Peyer's patch (tissue), 4 donors: ENCODE measurements at places on chromosomes 11 and 22.

DNA sequence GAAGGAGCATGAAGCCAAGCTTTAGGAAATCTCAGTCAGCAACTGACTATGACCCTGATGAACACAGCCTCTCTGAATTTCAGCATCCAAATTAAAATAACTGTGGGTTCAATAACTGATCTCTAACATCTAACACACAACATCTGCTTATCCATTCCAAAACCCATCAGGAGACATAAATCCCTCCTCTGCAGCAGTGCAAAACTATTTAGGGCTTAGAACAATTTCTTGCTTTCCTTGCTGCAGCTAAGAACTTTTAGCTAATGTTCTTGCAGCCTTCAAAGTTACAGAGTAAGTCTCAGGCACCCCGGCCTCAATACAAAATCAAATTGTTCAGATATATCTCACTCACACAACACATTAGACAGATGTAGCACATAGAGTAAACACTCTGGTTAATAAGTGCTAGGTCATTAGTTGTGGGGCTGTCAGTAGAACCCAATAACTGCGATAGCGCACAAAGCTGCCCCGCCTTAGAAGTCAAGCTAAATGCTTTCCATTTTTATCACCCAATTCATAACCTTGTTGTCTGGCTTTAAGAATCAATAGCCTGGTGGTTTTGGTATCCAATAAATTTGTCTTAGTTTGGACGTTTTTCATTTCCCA, 139.6 kb downstream of the LARGE1 start:
- no peak for DNase-seq

DNA sequence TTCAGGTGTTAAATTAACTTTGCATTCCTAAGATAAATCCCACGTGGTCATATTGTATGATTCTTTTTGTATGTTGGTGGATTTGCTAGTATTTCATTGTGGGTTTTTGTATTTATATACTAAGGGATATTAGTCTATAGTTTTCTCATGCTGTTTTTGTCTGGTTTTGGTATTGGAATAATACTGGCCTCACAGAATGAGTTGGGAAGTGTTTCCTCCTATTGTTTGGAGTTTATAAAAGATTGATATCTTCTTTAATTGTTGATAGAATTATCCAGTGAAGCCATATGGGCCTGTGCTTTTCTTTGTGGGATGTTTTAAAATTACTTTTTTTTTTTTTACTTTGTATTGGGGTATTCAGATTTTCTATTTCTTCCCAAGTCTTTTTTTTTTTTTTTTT, 59.8 kb downstream of the QSER1 start:
- no peak for DNase-seq

- DNase-seq, result no peak
Measured at GRCh38 chr11:121829159-121829643, 286.8 kb downstream of the BLID start.

GRCh38 chr11:124831897-124832296, 31.7 kb upstream of the MSANTD2 start:
- DNase-seq, result no peak

GRCh38 chr11:61258546-61258945, 17.6 kb downstream of the PGA5 start:
- no peak for DNase-seq

DNA sequence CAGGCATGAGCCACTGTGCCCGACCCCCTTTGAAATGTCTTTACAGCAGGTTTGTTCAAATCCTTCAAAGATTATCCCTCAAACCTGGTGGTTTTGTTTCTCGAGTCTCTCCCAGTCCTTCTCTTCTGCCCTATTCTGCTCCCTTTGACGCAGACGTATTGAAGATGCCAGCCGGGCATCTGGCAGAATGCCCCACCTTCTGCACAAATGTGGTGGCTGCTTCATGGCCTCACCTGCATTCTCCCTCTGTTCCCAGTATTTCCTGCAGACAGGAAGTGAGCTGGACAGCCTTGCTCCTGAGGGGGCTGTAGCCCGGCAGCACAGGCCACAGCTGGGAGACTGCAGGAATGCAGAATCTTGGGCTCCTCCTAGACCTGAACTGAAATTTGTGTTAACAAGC, 4.8 kb upstream of the NAP1L4 start:
- DNase-seq, result no peak

DNA sequence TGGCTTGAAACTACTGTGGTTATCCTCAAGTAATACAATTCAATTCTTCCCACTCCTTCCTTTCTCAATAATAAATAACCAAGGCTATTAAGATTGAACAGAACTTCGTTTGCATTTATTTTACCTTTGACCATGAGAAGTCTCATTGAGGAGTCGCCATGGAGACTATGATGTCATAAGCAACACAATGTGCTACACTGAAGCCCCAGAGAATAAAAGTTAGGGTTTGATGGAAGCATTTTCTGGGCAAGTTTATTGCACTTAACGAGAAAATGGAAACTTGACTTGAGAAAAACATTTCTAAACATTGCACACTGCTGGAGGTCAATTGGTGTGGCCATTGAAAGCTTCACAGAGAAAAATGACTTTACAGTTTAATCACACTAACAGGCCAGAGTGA, 121.5 kb downstream of the FAM76B start:
- DNase-seq, result no peak

DNA sequence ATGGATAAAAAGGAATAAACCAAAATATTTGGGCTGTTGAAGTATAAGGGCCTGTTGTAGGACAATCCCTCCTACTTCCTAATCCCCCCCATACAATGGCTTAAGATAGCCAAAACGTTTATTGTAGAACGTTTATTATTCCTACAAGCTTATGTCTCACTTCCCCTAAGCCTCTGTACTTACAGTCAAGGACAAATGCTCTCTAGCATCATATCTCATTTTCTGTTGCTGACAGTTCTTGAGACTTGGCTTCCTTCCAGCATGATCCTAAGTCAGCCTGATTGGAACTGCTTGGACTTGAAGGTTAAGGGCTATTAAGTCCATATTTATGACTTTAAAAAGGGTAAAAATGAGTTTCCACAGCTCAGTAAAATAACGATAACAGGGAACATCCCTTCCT, 8.8 kb downstream of the MISFA start:
- DNase-seq, result no peak

DNA sequence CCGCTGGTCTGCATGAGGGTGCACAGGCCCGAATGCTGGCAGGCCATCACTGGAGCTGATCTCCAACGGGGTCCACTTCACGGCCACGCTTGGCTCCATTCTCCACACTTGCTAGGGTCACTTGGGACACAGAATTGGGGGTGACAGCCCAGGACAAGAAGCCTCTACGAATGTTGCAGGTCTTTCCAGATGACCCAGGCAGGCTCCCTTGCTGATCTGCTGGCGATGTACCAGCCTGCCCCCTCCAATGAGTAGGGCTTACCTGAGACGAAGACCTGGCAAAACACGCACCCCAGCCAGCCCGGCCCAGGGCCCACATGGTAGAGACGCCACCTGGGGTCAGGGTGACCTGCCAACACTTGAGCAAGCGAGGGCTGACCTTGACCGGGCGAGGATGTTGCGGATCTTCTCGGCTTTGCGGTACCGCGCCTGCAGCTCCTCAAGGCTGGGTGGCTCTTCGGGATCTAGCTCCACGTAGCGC, 44.9 kb downstream of the C11orf58 start:
- no peak for DNase-seq

DNA sequence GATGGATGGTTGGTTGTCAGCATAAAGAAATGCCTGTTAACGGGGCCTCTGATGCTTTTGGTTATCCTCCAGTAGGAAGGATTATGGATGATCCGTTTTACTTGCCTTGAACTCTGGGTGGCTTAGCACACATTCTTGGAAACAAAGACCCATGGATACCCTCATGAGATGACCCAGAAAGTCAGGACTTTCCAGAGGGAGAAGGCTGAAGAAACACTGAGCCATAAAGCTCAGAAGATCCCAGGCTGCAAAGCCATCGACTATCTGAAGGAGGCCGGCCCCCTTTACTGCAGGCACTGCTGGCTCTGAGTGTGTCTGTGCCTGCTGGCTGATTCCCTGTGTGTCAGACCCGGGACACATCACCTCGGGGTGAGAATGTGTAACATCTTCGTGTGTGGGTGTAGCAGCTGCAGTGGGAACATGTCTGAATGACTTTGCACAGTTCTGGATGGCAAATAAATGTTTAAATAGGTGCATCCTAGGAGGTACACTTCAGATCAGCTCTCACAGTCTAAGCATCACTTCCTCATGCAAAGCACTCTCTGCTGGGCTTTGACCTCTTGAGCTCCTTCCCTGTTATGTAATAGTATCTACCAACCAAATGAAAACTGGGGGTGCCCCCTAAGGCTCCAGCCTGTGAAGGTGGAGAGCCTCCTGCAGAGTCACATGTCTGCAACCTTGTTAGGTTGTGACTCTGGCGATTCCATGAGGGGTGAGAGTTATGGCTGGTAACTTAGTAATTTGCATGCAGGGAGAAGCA, 1084.9 kb downstream of the TBC1D22A start:
- DNase-seq, result no peak

DNA sequence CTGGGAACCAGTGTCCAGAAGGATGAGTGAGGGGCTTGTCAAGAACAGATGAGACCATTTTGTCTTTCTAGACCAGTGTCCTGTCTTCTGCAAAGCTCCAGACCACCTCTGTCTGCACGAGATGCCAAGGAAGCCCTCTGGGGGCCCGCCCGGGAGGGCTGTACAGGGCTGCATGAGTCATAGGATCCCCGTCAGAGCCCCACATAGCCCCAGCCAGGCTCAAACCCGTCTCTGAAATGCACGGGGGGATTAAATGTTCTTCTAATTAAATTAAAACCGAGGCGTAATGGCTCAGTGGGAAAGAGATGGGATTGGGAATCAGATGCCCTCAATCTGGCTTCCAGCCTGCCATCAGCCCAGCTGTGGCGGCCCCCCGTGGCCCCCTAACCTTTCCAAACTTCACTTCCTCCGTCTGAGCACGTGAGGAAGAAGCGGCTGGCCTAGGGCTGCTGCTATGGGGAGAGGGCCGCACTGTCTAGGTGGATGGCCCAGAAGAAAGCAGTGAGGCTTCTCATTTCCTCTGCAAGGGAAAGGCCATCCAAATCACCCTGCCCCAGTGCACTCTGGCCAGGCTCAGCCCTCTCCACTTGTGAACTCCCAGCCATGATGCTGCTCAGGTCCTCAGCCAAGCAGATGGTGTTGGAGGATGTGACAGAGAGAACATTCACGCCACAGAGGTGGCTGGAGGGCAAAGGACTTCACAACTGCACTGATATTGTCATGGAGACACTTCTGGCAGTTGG, 32.8 kb downstream of the KCNQ1OT1 start:
- DNase-seq, result no peak

DNA sequence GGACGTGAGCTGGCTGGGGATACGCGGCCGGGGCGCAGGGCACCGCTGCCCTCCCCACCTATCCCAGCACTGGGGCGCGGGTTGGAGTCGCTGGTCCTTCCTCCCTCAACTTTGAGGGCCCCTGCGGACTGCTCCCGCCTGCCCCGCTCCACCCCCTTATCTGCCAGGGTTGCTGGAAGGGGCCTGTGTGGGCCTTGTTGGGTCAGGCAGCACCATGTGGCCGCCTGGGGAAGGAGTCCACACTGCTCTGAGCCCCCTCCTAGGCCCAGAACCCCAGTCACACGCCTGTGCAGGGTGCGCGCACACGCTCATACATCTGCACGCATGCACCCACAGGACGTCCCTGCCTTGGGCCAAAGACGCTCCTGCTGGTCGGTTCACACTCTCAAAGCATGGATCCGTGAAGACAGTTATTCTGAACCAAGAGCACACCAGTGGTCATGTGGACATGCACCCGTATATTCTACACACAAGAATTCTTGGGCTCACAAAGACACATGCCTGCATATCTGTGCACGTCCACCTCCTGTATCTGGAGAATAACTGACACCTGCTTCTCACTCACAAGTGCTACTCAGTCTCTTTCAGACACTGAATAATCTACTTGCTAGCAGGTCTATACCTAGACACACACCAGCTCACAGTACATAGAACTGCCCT, 710 bp downstream of the TUB start:
- no peak for DNase-seq

- DNase-seq, result no peak
Measured at GRCh38 chr11:107184986-107185385, 166.7 kb upstream of the GUCY1A2 start.

- no peak for DNase-seq
Measured at GRCh38 chr11:123585206-123585605, 69.2 kb downstream of the SCN3B start.

- no peak for DNase-seq
Measured at GRCh38 chr11:131767421-131767820, 397.0 kb downstream of the NTM start.

DNA sequence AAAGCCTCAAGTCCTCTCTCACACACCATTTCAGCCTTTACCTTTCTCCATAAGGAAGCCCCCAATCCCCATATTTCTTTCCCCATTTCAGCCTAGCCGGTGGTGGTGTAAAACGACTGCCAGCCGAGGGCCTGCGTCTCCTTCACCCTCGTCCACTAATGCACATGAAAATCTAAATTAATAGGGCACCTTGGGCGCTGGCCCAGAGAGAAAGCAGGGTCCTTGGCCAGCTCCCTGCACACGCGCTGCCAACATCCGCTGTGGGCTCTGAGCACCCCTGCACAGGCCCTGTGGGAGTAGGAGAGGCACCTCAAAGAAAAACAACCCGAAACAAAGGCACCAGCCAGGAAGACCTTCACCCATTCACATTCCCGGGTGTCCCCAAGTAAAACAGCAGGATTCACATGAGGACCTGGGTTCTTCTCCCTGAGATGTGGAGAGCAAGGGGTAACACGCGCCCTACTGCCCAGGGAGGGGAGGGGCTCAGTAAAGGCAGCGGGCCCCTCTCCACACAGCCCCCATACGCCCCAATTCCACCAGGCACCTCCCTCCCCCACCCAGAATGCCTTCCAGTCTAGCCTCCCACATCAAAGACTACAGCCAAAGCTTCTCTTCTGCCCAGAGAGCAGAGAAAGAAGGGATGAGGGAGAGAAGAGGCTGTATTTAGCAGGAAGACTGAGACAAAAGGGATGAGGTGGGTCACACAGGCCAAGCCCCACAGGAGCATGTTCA, 79.0 kb downstream of the MICAL3 start:
- no peak for DNase-seq

- DNase-seq, result no peak
Measured at GRCh38 chr11:46612326-46612725, 4.7 kb downstream of the HARBI1 start.

DNA sequence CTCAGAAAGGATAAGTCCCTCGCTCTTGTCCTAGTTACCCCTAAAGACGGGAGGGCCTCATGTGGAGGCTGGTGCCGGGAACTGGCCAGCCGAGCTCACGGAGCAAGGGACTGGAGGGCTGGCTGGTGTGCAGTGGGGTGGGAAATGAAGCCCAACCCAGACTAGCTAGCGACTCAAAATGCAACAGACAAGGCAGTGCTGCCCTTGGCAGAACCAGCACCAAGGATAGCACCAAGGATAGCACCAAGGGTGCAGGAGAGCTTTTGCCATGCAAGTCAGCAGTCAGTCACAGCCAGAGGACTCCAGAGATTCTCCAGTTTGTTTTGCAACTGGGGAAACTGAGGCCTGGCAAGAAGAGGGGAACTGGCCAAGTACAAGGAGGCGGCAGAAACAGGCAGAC, 6.5 kb upstream of the BATF2 start:
- DNase-seq, result no peak

GRCh38 chr11:121634889-121635288, 182.1 kb upstream of the SORL1-AS1 start:
- no peak for DNase-seq

- no peak for DNase-seq
Measured at GRCh38 chr11:106353031-106353430, 275.6 kb downstream of the AASDHPPT start.
